Stimulated activated CD4-positive, alpha-beta T cell treated with anti-CD3 and anti-CD28 coated beads, Interleukin-15, amount 100 ng/mL, for 1 hour (primary cell): ENCODE measurements at places on chromosomes 5 and 9.

DNA sequence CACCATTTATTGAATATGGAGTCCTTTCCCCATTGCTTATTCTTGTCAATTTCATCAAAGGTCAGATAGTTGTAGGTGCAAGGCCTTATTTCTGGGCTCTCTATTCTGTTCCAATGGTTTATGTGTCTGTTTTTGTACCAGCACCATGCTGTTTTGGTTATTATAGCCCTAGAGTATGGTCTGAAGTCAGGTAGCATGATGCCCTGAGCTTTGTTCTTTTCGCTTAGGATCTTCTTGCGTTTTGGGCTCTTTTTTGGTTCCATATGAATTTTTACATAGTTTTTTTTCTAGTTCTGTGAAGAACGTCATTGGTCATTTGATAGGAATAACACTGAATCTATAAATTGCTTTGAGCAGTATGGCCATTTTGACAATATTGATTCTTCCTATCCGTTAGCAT is 40.2 kb upstream of the IFNE start:
- DNase-seq = no peak

DNA sequence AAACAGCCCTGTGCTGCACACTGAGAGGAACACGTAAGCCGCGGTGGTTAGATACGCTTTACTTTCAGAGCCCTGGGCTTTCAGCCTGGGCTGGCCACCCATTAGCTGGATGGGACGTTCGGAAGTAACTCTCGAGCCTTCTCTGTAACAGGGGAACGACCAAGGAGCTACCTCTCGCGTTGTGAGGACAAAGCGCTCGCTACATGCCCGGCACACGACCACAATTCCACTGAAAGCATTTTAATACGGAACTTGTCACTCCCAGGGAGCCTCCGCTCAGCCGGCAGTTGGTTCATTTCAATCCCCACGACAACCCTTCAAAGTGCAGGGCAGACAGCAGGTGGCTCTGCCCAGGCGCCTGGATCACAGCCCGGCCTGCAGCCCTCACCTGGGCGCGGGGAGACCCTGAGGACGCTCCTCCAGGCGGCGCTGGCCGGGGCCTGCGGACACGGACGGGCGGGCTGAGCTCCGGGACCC is 368 bp downstream of the SURF1 start:
- no peak for DNase-seq

GRCh38 chr9:116287721-116288120 is 134.1 kb downstream of the PAPPA start:
- no peak for DNase-seq

DNA sequence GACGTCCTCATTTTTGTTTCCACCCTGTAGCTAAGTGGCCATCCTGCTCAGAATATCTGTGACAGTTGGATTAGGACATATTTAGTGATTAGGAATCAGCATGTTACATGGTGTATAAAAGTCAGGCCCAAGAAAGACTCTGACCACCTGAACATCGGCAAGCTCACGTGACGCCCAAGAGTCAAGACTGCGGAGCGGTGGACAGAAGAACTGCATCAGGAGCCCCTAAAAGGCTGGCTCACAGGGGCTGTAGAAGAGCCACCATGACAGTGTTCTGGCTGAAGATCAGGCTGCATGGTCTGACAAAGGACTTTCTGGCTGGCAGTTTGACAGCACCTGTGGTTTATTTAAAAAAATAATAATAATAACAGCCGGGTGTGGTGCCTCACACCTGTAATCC is 185.3 kb downstream of the AUH start:
- DNase-seq = no peak

DNA sequence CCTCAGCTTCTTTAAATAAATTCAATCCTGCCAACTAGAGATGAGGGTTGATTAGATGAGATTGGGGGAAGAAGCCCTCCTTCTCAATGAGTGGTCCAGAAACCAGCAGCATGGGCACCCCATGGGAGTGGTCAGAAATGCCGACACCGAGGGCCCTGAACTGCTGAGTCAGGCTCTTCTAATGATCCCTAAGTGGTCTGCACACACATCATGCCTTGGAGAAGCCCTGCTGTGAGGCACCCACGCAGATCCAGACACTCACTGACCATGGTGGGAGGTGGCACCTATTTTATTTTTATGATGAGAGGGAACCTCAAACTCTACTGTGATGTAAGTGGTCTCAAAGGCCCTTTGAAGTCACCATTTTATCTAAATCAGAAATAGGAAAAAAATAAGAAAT is 72.3 kb upstream of the BOD1 start:
- no peak for DNase-seq

DNA sequence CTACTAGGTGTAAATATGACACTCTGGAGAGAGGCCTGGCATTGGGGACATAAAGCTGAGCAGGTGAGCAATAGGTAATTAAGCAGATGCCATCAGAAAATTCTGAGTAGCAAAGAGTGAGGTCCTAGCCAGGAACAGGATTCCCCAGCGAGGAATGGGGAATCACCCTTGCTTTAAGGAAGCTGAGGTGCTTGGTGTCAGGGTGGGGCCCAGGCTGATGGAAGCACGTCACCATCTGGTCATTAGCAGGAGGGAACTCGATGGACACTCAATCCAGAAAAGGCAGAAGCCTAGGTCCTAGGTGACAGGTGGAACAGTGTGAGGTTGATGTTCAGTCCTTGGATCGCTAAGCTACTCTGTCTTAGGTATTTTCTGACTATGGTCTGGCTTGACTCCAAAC is 562.7 kb upstream of the DAP start:
- no peak for DNase-seq

GRCh38 chr9:99040251-99040900 is 64.5 kb upstream of the TGFBR1 start:
- DNase-seq = no peak

DNA sequence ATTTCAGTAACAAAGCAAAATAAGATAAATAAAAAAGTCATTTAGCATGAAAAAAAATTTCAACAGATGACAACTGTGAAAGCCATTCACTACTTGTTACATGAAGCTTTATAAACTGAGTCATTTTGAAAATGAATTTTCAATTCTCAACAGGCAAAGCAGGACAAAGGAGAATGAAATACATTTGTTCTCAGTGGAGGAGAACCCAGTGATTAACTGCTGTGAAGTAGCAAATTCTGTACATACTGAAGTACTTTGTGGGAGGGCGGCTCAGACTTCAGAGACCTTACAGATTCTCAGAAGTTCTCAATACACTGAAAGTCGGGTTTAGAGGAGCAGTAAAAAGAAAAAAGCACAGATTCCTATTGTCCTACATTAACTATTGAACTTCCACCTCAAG is 21.7 kb downstream of the SKIC3 start:
- no peak for DNase-seq

GRCh38 chr9:103242025-103242424 is 246.9 kb downstream of the CYLC2 start:
- DNase-seq = no peak

DNA sequence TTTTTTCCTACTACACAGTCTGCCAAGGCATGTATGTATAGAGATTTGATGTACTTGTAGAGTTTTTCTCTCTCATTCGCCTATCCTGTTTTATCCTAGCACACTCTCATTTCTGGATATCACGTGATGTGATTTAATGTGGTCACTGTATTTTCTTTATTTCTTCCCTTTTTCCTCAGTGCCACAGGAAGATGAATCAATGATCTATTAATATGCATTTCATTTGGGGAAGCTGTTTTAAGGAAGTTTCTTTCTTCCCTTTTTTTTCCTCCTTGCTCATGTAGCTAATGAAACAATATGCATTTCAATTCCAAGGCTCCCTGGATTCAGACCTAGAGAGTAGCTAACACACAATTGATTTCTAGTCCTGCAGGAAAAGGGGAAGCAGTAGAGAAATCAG is 506.3 kb upstream of the WWC1 start:
- DNase-seq = no peak

GRCh38 chr9:117682955-117683710 is 21.1 kb upstream of the TLR4 start:
- DNase-seq = no peak

- no peak for DNase-seq
These were observed 94.0 kb downstream of the MLLT3 start for GRCh38 chr9:20528253-20528652.

GRCh38 chr5:168893283-168893682 is 314.1 kb upstream of the PANK3 start:
- DNase-seq = no peak

GRCh38 chr9:93875330-93875729 is 79.8 kb downstream of the BARX1 start:
- no peak for DNase-seq

DNA sequence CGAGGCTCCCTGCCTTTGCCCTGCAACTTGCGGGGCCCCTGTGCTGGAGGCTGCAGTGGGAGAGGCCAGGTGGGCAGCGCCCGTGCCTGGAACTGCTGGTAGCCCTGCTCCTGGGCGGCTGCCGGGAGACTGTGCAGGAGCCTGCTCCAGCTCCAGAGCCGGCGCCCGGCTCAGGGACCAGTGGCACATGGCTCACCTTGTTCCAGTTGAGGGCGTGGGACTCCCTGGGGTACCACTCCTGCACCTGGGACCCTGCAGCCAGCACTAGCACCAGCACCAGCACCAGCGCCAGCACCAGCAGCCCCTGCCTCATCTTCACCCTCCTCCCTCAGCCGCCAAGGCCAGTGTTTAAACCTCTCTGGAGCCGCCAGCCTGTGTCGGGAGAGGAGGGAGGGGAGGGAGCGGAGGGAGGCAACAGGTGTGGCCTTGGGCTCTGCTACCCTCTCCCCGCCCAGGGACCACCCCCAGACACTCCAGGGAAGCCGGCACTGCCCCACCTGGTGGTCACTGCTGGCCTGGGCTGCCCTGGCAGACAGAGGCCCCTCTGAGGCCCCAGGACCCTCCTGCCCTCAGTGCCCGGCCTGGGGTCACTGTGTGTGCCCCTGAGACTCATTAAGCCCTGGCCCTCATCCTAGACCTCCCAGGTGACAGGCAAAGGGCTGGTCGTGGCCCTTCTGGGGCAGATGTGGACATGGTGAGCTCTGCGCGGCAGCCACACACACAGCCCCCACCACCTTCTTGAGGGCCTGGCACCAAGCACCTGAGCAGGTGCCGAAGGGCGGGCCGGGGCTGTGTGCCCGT is at the start of gene LCN10:
LCN10 (minus strand) TSS at position 350 of the 801 bp plus-strand sequence; CDS start at position 313, 37 bp downstream.
- DNase-seq = no peak

DNA sequence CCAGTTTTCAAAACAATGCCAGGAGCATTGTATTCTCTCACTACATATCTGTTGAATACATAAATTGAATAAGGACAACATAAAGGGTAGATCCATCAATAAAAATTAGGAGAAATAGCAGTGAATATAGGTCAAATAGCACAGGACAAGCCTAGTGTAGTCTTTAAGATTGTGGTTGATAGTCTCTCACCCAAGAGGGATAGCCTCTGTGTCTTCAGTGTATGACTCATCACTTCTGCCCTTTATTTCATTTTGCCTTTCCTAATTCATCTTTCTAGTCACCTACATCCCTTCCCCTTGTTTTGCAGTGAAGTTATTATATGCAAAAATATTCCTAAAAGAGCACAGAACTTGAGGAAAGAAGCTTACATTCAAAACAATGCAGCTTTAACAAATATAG is 335.0 kb upstream of the TUSC1 start:
- no peak for DNase-seq

DNA sequence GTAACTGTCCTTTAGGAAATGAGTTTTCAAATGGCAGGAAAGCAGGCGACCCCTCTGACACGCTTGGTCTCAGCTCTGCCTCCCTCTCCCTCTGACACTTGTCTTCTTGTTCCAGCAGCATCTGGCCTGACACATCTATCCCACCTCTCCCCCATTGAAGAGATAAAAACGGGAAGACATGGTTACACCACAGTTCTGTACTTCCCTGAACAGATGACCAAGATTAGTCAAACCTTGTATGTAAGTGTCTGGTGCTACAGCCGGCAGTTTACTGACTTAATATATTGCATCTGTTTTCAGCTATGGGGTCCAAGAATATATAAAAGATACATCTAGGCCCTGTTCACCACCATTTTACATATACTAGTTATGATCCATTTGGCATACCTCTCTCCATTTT is 29.6 kb upstream of the MLLT3 start:
- DNase-seq = no peak

DNA sequence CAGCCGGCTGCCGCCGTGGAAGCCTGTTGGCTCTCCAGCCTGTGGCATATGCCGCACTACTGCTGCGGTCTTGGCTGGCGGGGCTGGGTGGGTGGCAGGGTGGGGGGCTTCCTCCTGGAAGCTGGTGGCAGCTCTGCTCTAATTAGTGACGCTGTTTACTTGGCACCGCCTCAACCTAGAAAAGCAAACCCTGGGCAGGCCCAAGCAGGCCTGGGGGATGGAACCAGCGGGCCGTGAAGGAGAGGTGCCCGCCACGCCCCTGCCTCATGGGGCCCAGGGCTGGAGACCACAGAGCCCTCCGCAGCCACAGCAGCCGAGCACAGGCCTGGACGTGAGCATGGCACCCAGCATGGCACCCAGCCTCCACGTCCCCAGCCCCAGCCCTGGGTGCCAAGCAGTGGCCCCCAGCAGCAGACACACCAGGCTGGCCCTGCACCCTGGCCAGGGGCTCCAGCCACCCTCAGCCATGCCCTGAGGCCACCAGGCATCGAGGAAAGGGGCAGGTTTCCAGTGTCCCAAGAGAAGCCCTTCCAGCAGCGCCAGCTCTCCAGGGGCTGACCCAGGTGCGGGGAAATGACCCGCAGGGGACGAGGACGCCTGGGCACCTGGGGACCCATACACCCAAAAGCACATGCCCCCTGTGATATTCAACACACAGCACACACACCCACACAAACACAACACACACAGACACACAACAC is 5.4 kb upstream of the CCDC187 start:
- DNase-seq = no peak

GRCh38 chr5:140468188-140468587 is 66.6 kb downstream of the ANKHD1 start:
- DNase-seq = no peak

DNA sequence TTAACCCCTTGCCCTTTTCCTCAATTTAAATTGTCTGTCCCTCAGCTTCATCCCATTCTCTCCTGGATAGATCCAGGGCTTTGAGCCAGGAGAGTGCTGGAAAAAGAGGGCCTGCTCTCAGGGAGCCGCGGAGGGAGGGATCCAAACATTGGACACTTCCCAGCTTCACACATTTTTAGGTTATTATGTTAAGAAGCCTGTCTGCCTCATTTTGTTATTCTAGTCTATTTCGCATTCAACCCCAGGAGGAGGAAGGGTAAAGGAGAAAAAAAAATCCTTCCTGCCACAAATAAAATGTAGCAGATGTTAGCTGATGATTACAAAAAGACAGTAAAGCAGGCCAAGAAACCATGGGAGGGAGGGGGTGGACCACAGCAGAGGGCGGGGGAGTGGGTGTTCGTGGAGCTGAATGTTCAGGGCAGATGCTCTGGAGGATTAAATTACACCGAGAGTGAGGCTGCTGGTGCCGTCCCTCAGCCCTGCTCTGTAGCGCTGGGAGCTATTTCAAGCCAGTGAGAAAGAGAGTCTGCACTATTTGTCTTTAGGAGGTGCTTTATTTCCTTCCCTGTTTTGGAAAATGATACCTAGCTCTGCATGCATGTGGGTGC is 60.6 kb upstream of the ZFR start:
- DNase-seq = no peak

DNA sequence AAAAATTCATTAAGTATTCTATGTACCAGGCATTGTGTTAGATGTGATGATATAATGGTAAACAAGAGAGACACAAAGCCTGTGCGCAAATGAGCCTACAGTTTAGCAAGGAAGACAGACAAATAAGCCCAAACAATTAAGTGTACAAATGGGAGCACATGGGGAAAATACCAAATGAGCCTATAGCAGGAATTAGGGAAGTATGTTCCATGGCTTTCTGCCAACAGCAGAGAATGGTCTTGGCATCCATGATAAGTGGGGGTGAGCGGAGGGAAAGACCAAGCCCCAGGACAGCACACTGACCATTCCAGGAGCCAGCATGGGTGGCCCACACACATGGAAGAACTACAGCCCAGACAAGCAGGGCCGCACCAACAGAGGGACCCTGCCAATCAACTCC is 369.7 kb downstream of the DEPDC1B start:
- no peak for DNase-seq

GRCh38 chr9:121816845-121817450 is 165.5 kb downstream of the DAB2IP start:
- DNase-seq = no peak
